Islet precursor cell (in vitro differentiated cells): ENCODE measurements at places on chromosomes 11 and 22.
A peak's percentile ranks its signal among the peaks of the same experiment; 100 is the strongest.

GRCh38 chr22:33057363-33057995 is 702 bp downstream of the SYN3 start:
- no peak for DNase-seq

- no peak for DNase-seq
These were observed 419.2 kb downstream of the BUD13 start for GRCh38 chr11:116353589-116353988.

GRCh38 chr22:26768952-26769351 is 111.6 kb downstream of the MIAT start:
- DNase-seq, result no peak

GRCh38 chr22:22486132-22486899 is 22.2 kb downstream of the ZNF280B start:
- no peak for DNase-seq

DNA sequence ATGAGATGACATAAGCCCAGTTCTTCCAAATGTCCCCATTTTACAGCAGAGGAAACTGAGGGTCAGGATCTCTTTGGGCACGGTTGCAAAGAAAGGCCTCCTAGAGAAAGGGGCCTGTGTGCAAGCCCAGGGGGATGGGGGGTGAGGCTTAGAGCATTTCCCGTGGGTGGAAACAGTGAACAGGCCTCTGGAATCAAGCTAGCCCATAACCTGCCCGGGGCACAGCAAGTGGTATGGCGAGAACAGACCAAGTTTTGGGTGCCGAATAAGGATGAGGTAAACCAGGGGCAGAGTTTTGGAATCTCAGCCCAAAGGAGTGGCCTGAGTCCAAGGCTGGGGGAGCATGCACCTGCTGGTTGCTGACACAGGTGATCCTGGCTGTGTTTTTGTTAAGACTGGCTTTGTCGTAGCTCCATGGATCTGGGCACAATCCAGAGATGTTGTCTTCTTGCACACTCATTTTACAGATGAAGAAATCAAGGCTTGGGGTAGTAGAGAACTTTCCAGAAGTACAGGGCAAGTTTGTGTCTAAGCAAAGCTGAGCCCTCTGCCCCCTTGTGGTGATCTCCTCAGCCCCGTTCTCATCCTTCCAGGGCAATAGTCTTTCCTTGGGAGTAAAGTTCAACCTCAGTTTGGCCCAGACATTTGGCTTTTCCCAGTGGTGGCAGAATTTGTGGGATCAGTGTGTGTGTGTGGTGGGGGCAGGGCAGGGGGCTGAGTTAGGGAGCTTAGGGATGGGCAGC is 53.5 kb upstream of the MYEOV start:
- DNase-seq, result peak; percentile 60

DNA sequence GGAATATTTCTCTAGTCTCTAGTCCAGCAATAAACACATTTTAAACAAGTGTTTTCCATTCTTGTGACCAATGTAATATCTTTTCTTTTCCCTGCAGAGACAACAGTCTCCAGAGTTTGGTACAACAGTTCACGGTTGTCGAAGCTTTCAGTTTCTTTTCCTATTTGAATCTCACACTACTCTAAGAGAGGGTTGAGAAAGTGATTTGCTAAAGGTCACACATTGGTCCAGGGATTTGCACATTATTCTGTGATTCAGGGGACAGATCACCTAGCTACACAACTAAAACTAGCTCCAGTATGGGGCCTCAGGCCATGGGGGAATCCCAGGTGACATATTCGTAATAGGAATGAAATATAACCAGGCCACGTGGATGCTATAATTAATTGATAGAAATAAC is 132.5 kb downstream of the HIPK3 start:
- DNase-seq, result no peak

DNA sequence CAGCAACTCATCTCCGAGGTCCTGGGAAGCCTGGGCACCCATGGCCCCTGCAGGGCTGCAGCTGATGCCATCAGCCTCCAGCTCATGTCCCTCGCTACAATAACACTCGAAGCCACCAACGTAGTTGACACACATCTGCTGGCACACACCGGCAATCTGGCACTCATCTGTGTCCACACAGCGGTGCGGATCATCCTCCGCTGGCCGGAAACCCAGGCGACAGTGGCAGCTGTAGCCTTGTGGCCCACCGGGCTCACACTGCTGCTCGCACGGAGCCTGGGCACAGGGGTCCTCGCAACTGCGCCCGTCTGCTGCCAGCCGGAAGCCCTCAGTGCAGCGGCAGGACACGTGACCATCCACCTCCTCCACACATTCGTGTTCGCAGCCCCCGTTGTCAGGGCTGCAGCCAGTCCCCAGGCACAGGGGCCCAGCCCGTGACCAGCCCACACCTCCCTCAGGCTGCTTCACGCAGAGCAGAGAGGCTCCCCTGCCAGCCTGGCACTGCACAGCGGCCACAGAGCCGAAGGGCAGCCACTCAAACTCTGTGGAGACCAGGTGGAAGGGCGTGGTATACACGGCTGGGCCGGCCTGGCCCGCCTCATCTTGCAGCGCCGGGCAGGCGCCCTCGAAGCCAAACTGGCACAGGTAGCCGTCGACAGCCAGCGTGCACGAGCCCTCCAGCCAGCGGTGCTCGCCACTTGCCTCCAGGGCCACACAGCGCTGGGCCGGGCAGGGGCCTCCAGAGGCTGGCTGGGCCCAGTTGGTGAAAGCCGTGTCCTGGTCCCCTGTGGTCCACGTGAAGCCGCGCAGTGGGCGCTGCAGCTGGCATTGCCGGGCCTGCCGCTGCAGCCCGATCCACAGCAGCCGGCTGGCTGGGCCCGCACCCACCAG is 678 bp downstream of the CD248 start:
- DNase-seq, result no peak

DNA sequence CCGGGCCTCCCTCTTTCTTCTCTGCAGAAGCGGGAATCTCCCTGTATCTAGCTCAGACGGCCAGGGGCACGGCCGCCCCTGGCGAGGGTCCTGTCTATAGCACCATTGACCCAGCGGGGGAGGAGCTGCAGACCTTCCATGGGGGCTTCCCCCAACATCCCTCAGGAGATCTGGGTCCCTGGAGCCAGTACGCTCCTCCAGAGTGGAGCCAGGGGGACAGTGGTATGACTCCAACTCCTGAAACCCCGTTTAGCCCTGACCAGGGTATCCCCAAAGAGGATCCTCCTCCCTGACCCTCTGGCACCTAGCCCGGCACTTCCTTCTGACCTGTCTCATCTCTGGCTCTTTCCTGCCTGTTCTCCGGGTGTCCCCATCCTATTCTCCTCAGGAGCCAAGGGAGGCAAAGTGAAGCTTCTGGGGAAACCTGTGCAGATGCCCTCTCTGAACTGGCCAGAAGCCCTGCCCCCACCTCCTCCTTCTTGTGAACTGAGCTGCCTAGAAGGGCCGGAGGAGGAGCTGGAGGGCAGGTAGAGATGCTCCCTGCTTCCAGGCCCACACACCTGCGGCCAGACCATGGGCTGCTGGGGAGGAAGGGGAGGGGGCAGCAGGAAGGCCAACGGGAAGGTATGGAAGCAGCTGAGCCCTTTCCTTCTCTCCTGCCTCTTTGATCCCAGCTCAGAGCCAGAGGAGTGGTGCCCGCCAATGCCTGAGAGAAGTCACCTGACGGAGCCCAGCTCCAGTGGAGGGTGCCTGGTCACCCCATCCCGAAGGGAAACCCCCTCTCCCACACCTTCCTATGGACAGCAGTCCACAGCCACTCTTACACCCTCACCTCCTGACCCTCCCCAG is 12.9 kb downstream of the ROBO3 start:
- no peak for DNase-seq

DNA sequence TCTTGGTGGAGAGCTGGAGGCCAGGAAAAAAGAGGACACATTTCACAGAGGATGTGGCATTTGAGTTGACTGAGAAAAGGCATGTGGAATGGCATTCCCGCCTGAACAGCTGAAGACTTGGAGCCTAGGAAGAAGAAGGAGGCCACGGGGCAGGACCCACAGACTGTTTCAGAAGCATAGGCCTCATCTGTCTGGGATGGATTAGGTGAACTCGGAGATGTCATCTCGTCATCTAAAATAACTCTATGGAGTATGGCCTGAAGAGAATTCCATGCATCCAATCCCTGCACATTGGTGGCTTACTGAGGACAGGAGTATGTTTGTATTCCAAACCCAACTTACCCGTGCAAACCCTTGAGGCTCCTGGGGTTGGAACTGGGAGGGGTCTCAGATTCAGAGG is 16.4 kb downstream of the SPATA19 start:
- peak; percentile 34 for DNase-seq

- no peak for DNase-seq
These were observed 68.3 kb downstream of the C11orf58 start for GRCh38 chr11:16806791-16807190.

GRCh38 chr22:22767876-22768602 is 119.6 kb upstream of the IGLL5 start:
- peak; percentile 49 for DNase-seq

- DNase-seq, result no peak
These were observed 31.9 kb downstream of the GDPD4 start for GRCh38 chr11:77269484-77270123.

- no peak for DNase-seq
These were observed 275.8 kb upstream of the SESN3 start for GRCh38 chr11:95506777-95507176.

DNA sequence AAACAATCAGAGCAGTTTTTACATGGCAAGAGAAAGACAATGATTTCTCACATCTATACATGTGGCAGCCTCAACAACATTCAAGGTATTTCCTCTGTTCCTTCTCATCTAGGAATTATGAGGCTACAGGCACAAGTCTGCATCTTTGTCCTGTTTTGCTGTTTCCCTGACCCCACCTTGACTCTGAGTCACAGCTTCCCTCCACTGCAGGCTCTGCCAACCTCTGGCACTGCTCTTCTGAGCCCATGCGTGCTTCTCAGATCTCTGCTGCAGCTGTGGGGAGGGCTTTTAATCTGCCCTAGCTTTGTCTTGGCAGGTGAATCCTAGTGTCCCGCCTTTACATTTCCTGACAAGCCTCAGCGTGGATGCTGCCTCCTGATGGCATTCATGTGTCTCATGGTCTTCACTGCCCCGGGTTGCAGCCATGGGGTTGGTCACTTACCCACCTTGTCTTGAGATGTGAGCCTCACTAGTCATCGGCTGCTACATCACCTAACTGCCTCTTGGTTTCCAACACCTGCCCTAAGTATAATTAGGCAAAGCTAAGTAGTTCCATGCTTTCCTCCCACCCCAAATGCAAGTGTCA is 578.5 kb downstream of the TBC1D22A start:
- DNase-seq, result no peak

DNA sequence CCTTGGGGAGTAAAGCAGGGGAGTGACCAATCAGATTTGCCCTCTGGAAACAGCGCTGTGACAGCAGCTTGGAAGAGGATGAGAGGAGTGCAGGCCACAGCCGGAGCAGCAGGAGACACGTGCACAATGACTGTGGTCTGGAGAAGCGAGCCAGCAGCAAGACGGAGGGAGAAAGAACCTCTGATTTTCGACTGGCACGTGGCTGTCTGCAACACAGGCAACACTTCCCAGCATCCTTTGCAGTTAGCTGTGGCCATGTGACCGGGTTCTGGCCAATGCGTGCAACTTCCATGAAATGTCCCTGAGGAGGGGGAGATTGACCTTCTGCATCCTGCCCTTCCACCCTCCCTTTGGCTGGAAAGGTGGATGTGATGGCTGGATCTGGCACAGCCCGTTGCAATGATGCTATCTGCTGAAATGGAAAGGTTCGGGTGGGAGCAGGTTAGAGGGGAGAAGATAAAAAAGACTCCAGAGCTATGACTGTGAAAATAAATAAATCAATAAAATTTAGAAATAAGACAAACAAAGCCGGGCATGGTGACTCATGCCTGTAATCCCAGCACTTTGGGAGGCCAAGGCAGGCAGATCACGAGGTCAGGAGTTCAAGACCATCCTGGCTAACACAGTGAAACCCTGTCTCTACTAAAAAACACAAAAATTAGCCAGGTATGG is 15.6 kb downstream of the PLA2G6 start:
- no peak for DNase-seq

DNA sequence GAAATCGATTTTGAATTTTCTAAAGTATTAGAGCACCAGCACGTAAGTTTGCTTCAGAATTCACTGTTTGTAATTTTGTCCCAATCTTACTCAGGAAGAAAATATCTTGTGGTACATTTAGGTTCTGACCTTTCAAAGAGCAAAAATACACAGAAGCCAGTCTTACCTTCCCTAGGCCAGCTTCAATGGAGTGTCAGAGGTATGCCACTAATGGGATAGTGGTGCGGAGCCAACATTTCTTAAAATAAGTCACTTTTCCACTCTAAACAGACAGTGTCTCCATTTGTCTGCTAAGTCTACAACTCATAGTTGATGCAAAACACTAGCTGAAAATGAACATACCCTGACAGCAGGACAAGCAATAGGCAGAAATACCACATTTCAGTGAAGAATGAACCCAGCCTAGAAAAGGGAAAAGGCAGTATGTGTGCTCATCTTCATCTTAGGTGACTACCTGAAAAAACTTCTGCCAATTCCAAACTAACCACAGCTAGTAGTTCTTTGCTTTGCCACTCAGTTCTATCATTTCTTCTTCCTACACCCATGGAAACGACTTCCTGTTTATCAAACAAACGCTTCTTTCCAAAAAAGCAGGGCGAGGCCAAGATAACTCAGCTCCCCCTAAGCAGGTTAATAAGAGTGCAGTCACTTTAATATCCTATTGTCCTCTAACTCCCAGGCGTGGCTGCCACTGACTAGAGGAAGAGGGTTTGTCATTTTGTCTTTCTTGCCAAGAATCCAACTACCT is 94.0 kb upstream of the APOA1 start:
- no peak for DNase-seq

DNA sequence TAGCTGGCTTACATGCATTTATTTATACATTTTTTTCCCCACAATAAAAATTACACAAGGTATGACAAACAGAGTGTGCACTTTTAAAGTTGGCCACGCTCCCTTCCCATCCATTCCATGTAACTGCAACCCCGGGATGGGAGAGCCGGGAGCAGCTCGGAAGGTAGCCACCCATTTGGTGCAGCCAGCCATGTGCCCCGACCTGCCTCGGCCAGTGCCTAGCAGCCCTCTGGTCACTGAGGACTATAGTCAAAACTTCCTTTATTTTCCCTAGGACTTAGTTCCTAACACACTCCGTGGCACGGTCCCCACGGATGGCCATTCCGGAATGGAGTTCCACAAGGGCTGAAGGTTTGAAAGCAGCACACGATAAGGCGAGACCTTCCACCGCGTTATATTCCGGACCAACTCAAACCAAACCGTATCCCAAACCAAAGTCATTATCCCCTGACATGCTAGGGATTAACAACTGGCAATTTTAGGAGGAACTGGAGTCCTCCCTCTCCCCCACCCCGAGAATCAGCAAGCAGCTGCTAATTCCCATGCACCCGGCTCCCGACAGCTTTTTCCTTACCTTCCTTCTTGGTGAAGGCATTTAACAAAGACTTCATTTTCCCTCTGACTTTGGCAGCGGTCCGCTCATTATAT is 426.4 kb downstream of the SHANK2 start:
- DNase-seq, result no peak

GRCh38 chr11:35803115-35803514 is 140.5 kb downstream of the TRIM44 start:
- DNase-seq, result no peak

DNA sequence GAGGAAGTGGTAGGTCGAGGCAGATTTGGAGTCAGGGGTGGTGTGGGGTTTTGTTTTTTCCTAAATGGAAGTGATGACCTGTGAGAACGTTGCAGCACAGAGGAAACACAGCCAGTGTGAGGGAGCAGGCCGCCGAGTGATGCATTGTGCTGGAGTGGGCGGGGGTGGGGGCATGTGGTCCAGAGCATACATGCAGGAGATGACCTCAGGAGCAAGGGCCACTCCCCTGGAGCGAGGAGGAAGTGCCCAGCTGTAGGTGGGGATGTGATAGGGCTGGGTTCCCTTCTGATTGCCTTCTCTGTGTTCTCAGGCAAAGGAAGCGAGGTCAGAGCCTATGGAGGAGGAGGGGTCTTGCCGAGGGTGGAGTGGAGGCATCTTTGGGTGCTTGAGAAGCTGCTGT is 81.4 kb downstream of the PPP6R3 start:
- peak; percentile 67 for DNase-seq

- no peak for DNase-seq
These were observed 63.0 kb downstream of the HIPK3 start for GRCh38 chr11:33320016-33320813.
